ENCODE measurements at places on chromosomes 1 and 21.

- DNase-seq = no peak
Measured at GRCh38 chr21:33739701-33740100, 97.4 kb downstream of the ITSN1 start.

DNA sequence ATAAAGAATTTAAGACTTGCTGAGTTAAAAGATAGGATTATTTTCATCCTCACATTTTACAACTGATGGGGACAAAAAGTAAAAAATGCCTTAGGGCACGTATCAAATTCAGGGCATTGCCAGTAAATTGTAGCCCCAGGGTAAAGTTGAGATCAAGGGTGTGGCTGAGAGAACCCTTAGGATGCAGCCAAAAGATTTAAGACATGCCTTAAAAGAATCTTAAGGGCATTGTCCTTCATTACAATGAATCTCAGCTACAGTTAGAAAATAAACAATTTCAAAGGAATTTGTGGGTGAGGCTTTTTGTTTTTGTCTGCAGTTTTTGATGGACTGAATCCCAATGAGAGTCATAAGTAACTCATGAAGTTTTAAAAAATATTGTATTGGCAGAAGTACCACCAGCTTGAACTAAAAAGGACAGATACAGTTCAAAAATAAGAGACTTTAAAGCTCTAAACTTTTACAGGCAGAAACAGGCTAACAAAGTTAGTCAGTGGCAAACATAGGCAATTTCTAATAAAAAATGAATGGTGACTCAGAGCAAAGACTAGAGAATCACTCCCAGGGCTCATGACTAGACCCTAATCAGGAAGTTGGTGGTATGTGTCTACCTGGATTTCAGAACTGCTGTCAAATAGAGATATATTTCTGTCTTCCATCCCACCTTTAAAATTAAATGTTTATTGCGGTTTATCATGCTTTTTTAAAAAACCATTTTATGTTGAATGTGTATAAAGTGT lies 165.1 kb upstream of the SNX7 start:
- no peak for DNase-seq

DNA sequence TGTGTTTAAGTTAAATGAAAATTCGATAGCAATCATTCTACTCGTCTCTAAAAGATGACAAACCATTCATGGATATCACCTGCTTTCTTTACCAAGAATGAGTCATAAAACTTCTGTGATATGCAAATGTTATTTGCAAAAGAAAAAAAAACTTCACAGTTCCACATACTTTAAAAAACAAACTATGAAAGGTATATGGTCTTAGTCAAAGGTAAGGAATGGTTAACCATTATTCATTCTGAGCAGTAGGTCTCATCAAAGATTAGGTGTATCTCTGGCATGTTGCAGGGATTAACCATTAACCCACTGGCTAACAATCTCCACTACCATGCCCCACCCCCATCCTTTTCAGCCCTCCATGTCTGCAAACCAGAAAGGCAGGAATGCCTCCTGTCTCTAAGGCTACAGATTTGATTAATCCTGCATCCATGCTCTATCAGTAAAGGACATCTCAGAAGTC lies 44.4 kb downstream of the PTPN14 start:
- DNase-seq = no peak

GRCh38 chr21:25387665-25388064 lies 219.6 kb downstream of the MRPL39 start:
- no peak for DNase-seq

GRCh38 chr1:95742591-95743089 lies 508.6 kb downstream of the RWDD3 start:
- DNase-seq = no peak

DNA sequence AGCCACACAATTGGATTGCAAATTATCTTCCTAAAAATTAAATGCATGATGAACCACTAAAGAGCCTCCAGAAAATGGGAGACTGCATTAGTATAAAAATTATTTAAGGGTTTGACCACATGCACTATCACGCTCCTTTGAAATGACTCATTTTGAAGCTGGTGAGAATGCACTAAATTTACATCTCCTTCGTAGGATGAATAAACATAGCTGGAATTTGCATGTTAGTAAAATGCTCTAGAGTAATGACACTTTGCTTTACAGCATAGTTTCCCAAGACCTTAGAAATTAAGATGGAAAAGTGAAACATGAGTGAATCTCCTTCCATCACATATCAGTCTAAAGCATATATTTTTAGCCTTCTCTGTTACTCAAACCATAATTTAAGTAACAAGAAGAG lies 2.4 kb downstream of the PLPPR4 start:
- no peak for DNase-seq

- no peak for DNase-seq
Measured at GRCh38 chr1:21567241-21568005, 58.2 kb downstream of the ALPL start.

DNA sequence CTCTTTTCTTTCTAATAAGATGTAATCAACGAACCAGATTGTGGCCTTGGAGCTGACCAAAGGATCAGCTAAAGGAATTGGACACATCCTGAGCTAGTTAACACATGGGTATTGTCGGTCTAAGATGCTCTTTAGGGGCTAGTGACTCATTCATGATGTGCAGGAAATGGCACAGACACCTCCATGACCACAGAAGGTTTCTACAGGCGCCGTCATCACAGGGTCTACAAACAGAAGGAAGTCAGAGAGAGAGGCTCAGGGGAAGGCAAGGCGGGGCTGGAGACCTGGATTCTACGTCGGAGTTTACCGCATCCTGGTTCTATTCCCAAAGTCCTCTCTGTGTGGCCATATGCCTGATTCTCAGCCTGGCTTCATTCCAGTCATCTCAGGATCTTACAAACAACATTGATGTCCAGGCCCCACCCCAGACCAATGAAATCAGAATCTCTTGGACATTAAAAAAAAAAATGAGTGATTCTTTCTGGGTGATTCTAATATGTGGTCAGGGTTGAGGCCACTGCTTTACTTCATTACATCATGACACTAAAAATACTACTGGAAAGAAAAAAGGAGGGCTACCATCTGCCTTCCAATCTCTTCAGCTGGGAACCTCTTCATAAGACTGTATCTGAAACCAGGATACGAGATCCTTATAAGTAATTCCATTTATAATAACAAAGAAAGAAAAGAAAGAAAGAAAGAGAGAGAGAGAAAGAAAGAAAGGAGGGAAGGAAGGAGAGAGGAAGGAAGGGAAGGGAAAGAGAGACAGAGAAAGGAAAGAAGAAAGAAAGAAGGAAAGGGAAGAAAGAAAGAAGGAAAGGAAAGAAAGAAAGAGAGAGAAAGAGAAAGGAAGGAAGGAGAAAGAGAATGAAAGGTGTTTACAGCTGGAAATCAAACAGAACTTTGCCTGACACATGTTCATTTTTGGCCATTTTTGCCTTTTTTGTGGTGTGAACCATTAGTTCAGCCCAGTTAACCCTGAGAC lies 11.6 kb upstream of the KCNJ15 start:
- DNase-seq = peak; percentile 71

DNA sequence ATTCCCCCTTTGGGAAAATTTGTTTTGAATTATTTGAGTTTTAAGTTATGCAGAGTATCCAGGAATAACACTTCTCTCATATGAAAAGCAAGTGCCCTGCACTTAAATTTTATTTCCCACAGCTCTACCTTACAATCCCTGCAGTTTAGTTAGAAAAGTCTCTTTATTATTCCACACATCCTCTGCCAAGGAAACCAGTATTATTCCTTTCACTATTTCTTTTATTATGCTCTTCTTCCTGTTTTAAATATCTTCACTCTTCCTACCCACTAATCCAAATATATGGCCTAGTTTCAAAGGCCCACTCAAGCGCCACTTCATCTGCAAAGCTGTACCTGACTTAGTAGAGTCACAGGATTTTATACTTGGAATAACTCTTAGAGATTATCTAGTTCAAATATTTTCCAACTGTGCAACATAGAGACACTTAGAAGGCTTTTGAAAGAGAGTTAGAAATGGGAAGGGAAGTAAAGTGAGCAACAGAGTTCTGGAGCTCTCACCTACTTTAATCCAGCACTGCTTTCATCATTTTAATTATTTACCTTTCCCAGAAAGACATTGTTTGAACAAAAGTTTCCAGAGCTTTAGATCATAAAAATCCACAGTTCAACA lies 97.2 kb upstream of the LYPLAL1 start:
- no peak for DNase-seq

- DNase-seq = no peak
Measured at GRCh38 chr1:185480545-185480944, 163.5 kb upstream of the IVNS1ABP start.

GRCh38 chr1:229879746-229880145 lies 187.3 kb upstream of the GALNT2 start:
- no peak for DNase-seq

- DNase-seq = peak; percentile 61
Measured at GRCh38 chr1:204258213-204259115, 44.7 kb upstream of the GOLT1A start.

DNA sequence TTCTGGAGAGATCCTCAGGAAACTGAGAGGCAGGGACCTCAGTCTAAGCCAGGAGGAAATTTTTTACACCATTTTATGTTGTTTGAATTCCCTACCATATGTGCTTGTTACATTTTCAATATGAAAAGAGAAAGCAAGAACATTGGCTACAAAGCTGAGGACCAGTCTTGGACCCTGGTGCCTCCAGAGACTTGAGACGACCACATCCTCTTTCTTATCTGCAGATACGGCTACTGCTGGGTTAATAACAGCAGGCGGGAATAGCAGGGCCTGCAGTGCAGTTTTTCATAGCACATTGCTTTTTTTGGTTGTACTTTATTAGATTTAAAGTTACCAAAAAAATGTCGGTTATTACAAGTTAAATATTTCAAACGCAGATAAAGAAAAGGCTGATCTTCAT lies 3.9 kb downstream of the KDM4A start:
- DNase-seq = no peak

GRCh38 chr1:160708801-160709200 lies 2.8 kb downstream of the CD48 start:
- DNase-seq = peak; percentile 43

- no peak for DNase-seq
Measured at GRCh38 chr21:42579456-42580075, 65.9 kb downstream of the SLC37A1 start.

DNA sequence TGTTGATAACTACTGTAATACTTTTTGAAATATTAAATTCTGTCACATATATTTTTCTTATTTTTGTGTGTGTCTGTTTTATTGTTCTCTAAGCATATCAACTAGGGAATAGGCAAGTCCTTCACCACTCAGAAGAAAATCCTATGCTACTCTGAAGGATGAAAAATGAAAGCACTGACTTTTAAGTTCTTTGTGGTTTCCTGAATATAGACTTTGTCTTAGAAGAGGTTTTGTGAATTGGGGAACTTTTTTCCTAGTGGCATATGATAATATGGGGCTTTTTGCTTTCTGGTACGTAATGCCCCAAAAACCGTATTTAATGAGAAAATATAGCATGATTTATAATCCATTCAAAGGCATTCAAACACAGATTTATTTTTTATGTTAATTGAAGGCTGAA lies 136.0 kb downstream of the SNX7 start:
- no peak for DNase-seq

- DNase-seq = no peak
Measured at GRCh38 chr1:77355010-77355409, 73.2 kb downstream of the AK5 start.

DNA sequence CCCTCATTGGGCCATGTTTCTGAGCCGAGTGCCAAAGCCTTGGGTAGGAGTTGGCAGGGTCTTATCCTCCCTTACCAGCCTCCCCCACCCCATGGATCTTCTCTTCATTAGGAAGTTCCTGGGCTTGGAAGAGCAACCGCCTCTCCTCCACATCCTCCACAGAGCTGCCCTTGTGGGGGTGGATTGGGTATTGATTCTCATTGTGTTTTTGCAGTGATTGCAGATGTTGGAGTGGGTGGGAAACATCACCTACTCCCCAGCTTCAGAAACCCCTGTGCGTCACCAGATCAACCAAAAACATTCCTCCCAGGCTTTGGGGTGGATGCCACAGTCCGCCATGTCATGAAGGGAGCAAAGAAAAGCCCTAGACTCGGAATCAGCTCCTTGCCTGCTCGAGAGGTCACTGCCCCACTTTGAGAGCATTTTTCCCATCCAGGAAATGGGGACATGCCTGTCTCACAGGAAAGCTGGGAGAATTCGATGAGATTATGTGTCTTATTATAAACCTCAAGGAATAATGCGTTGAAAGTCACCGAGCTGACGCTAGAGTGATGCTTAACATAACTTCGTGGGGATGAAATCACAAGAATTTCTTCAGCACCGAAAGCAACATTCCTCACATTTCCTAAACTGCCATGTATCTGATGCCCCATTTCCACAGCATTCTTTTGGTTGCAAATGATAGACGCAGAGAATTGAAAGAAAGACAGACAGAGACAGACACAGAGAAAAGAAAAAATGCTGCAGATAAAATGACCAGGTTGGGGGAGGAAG lies 44.7 kb upstream of the ZBTB40 start:
- DNase-seq = no peak

GRCh38 chr1:29383746-29384371 lies 147.5 kb downstream of the PTPRU start:
- no peak for DNase-seq

DNA sequence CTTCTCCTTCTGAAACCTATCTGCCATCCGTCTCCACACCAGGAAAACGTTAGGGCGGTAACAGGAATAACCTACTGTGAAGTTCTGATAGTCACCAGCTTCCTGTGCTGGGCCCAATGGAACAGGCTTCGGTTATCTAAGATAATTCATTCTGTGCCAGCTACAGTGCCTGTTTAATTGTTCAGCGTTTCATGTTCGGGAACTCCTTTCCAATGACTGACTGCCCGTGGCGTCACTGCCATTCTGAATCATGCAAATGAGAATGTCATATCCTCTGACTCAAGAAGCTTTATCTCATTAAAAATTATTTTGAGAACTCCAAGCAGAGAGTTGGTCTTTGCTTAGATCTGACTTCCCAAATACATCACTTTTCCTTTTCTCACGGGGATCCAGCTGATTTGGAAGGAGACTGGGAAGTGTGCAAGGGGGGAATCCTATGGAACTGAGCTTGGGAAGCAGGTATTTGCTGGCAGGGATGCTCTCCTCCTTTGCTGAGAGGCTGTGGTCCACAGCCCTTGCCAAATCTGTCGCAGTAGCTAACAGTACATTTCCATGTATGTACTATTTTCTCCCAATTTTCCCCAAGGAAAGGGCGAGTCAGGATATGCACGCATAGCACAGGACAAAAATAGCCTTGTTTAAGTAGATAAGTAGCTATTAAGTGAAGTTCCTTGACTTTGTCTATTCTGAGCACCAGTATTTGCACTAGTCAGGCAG lies 358.7 kb downstream of the LTN1 start:
- peak; percentile 11 for DNase-seq

DNA sequence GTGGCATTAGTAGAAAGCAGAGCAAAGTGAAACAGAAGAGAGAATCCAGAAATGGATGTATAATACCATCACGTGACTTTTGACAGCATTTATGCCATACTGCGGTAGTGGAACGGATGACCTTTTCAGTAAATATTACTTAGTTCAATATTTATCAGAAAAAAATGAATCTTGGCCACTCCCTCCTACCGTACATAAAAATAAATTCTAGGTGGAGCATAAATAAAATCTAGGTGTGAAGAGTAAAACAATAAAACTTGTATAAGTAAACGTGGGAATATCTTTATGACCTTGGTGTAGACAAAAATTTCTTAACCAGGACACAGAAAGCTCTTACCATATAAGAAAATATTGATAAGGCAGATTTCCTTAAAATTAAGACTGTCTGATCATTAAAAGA lies 182.6 kb downstream of the VPS13D start:
- no peak for DNase-seq

Data from activated CD4-positive, alpha-beta T cell treated with anti-CD3 and anti-CD28 coated beads, Interleukin-2, amount 50 U/mL, for 48 hours (primary cell).